ENCODE measurements at places on chromosomes 3 and 15. TPM values are rescaled to one million over a fixed set of nuclear protein-coding genes. Genes with fewer than 3 reads are reported as not detected.

- no peaks in the 10 kb centered on the region for H3K36me3 ChIP-seq
- H3K27ac ChIP-seq: no peak overlapping the region
- no peak for DNase-seq
Measured at GRCh38 chr15:36361351-36361870, 218.0 kb upstream of the CDIN1 start.

ZXDC gene
- 29.0 TPM for total RNA-seq

DNA sequence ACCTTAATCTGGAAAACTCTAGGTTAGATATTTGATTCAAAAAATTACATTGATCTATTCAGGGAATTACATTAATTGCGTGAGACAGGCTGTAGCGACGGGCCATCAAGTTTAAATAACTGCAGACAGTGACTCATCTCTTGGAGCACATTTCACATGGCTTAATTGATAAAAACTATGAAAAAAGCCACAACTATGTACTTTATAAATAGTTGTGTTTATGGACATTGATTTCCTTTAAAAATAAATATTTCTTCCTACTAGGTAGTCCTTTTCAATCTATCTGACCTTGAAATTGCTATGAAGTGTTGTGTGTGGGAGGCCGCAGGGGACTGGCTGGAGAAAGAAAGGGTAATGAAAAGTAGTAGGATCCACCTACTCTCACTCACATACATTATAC is 157.8 kb downstream of the IL1RAP start:
- no peaks in the 10 kb centered on the region for H3K36me3 ChIP-seq
- H3K27ac ChIP-seq: no peak overlapping the region
- DNase-seq: no peak
- no peak overlapping the region for H3K4me3 ChIP-seq
- H3K27me3 ChIP-seq: no peaks in the 10 kb centered on the region
- H3K4me1 ChIP-seq: no peaks in the 10 kb centered on the region

- no peak overlapping the region for H3K4me3 ChIP-seq
- no peaks in the 10 kb centered on the region for H3K4me1 ChIP-seq
- no peaks in the 10 kb centered on the region for H3K36me3 ChIP-seq
- no peak for DNase-seq
Measured at GRCh38 chr3:68256635-68257223, 602.3 kb upstream of the SUCLG2 start.

DNA sequence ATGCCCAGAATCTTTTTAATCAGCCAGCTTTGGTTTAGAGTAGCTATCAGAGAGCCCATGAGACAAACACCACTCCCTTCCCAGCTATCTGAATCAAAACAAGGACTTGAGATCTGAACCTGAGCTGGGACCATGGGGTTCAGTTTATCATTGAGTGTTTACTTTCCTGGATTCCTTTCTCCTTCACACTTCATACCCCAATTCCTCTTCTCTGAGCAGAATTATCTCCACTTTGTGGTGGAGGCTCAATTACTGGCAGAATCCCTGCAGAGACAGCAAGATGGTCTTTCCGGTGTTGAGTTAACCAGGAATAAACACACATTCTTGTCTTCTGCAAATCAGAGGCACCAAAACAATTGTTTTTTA is 102.4 kb downstream of the RPL22L1 start:
- H3K27ac ChIP-seq: no peak overlapping the region
- H3K36me3 ChIP-seq: no peaks in the 10 kb centered on the region

FEZF2 gene
- not detected for total RNA-seq

- H3K27me3 ChIP-seq: no peaks in the 10 kb centered on the region
- H3K4me1 ChIP-seq: peaks cover 53% of the 10 kb centered on the region
- H3K4me3 ChIP-seq: no peak overlapping the region
- no peaks in the 10 kb centered on the region for H3K36me3 ChIP-seq
- peak overlapping the region; percentile 59 for H3K27ac ChIP-seq
- DNase-seq: no peak
Measured at GRCh38 chr3:157127268-157127667, 32.7 kb downstream of the CCNL1 start.

DNA sequence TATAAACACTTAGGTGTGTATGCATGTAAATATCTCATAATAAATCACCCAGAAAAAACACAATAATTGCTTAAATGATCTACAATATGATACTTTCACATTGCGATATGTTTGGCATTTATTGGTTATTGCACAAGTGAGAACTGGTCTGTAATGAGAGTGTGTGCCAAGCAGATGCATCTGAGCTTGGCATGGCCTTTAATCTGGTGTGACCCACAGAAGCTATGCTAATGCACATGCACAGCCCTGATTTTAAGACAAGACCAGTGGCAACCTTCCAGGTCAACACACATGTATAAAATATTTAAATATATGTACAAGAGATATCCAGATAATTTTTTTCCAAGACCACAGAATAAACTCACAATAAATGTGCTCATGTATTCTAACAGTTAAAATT is 42.7 kb downstream of the C2CD4A start:
- H3K36me3 ChIP-seq: no peaks in the 10 kb centered on the region
- H3K4me3 ChIP-seq: no peak overlapping the region
- peaks cover 3% of the 10 kb centered on the region for H3K27me3 ChIP-seq
- no peak for DNase-seq
- no peak overlapping the region for H3K27ac ChIP-seq
- H3K4me1 ChIP-seq: peaks cover 20% of the 10 kb centered on the region

- H3K36me3 ChIP-seq: peaks cover 72% of the 10 kb centered on the region
- H3K27ac ChIP-seq: no peak overlapping the region
- peaks cover 5% of the 10 kb centered on the region for H3K4me1 ChIP-seq
- H3K4me3 ChIP-seq: no peak overlapping the region
Measured at GRCh38 chr3:43346978-43347749, 60.8 kb downstream of the SNRK start.

LTF gene
- not detected for total RNA-seq

DNA sequence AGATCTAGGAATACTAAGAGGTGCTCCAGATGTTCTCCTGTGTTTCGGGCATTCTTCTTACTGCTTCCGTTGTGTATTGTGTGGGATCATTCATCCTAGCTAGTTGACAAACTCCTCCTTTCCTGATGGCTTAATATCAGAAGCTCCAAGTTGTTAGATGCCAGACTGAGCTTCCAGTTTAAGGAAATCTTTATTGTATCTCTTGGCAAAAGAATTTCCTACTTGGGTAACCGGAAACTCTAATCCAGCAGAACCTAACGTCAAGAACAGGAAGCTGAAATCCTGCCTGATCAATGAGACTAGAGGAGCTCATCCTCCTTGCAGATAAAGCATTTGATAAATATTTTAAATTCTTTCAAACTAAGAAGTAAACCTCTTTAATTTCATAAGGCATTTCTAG is 27.7 kb upstream of the MYH15 start:
- H3K27me3 ChIP-seq: no peaks in the 10 kb centered on the region
- no peak for DNase-seq

PTH1R gene
- total RNA-seq: 63.0 TPM

DNA sequence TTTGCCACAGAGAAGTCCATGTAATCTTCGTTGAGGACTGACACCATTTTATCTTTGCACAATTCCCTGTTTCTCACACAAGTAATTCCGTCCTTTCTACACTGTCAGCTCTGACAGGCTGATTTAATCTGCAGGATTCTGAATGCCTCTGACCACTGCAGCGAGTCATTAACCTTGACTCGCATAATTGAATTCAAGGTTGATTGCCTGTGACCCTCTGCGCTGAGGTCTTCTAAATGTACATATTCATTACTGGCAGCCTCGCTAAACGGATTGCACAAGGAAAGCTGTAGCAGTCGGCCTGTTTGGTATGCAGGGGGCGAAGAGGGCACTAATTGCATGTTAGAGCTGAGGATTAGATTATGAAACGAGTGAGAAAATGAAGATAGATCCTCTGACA is 147.8 kb downstream of the SHOX2 start:
- H3K4me1 ChIP-seq: peaks cover 9% of the 10 kb centered on the region
- no peaks in the 10 kb centered on the region for H3K27me3 ChIP-seq
- H3K36me3 ChIP-seq: no peaks in the 10 kb centered on the region
- no peak overlapping the region for H3K4me3 ChIP-seq
- no peak overlapping the region for H3K27ac ChIP-seq
- no peak for DNase-seq

PRTG gene
- 14.3 TPM for total RNA-seq

DNA sequence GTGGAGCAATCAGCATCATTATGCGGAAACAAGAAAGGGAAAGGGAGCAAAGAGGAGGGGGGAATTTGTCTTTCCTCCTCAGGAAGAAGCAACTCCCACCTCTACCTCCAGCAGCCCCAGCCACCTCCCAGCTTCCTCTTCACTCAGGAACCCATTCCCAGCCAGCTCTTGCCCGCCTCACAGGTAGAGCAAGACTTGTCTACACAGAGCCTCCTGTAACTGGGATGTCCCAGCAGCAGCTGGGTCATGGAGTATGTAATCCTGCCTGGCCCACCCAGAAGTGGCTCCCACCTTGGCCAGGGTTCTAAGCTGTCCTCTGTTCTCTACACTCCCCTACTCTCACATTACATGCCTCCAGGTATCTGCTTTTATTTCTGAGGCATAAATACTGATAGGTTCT is 14.0 kb downstream of the IGDCC3 start:
- no peaks in the 10 kb centered on the region for H3K27me3 ChIP-seq
- peaks cover under 1% of the 10 kb centered on the region for H3K36me3 ChIP-seq
- H3K4me1 ChIP-seq: peaks cover 53% of the 10 kb centered on the region
- no peak overlapping the region for H3K27ac ChIP-seq
- no peak for DNase-seq

GRCh38 chr15:68435966-68436365 is 4.0 kb upstream of the ITGA11 start:
- no peaks in the 10 kb centered on the region for H3K36me3 ChIP-seq
- peaks cover 77% of the 10 kb centered on the region for H3K27me3 ChIP-seq
- no peak overlapping the region for H3K27ac ChIP-seq
- DNase-seq: peak; percentile 13
